ENCODE measurements at places on chromosomes 13 and 19.

DNA sequence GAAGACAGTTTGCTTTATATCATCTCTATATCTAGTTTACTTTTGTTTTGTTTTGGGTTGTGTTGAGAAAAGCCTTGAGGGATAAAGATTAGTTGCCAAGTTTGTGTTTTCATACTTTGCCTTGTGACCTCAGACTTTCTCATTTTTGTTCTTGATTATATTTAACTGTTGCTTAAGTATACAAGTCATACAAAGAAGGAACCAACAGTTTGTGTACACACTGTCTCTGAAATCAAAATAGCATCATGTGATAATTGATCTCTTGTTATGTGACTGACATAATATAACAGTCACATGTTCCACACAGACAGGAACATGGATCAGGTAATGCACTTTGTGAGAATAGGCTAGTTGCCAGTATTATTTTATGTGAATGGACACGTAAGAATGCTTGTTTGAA lies 70.8 kb downstream of the SHISA2 start:
- DNase-seq: no peak

DNA sequence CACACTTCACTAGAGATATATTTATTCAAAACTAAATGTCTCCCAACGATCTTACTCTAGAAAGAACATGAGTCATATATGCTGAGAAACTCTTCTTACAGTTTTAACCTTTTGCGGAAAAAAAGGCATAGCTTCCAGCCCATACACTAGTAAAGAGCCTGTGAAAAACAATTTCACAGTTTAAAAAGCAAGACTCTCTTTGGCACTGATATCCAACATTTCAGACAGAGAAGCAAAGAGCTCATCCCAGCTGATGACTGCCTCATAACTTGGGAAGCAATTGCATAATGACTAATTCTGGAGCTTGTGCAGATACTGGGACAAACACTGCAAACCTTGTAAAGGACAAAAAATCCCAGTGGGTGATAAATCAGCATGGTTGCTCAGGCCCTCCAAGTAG lies 88.0 kb downstream of the ENOX1 start:
- DNase-seq: no peak

GRCh38 chr13:78241278-78241919 lies 322.8 kb upstream of the EDNRB start:
- DNase-seq: peak; percentile 52

GRCh38 chr13:59651479-59651878 lies 512.2 kb downstream of the DIAPH3 start:
- DNase-seq: no peak

DNA sequence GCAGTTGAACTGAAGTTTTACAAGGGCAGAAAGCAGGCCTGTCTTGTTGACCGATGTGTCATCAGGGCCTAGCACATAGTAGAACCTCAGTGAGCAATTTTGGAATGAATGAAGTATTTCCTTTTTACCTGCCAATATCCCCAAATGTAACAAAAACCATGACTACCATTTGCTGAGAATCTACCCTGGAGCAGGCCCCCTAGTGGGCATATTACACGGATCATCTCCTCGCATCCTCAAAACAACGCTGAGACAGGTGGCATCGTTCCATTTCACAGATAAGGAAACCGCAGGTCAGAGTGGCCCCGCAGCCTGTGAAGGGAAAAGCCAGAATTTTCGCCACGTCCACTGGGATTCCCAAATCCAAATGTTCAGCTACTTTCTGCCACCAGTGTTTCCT lies 77.9 kb downstream of the CACNA1A start:
- DNase-seq: no peak

DNA sequence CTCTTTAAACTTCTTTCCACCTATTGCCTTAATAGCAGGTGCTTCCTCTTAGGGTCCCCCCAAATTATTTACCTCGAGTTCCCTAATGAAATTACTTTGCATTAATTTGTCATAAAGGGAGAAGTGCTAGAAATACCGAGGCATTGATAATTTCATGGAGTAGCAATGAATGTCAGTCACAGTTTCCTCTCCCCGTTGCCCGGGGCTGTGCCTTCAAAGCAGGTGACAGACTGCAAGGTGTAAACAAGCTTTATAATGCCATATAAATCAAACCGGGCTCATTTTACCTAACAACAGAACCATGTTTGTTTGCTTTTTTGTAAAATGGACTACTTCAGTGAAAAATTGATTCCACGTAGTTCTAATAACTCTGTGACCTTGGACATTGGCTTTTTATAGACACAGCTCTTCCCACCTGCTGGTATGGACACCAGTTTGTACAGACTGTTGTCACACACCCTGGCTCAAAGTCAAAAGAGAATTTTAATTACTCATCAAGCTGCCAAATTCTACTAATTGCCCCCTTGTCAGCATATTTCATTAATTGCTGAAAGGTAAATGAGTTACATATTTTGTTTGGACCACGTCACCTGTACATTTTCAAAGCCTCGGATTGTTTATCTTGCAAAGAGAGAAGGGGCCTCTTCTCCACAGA lies 171.1 kb downstream of the STK24 start:
- no peak for DNase-seq

DNA sequence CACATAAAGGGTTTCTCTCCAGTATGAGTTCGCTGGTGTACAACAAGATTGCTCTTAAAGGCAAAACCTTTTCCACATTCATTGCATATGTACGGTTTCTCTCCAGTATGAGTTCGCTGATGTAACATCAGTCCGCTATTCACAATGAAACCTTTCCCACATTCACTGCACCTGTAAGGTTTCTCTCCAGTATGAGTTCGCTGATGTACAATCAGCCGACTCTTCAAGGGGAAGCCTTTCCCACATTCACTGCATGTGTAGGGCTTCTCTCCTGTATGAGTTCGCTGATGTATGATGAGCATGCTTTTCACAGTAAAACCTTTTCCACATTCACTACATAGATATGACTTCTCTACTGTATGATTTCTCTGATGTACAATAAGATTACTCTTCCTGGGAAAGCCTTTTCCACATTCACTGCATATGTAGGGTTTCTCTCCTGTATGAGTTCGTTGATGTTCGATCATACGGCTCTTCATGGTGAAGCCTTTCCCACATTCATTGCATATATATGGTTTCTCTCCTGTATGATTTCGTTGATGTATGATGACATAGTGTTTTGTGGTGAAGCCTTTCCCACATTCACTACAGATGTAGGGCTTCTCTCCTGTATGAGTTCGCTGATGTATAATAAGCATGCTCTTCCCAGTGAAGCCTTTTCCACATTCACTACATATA lies 6.0 kb upstream of the ZNF614 start:
- no peak for DNase-seq

DNA sequence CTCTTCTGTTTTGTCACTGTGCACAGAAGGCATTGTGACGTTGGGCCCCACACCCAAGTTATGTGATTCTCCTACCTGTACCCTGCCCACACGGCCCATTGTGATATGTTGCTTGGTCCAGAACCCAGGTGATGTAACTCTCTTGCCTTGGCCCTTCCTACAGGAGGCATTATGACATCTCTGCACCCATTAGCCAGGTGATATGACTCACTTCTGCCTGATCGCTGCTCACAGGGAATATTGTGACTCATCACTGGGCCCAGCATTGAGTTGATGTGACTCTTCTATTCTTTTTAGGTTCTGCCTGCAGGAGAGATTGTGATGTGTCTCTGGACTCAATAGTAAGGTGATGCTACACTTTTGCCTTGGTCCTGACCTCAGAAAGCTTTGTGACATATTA lies 65.4 kb upstream of the ZNF91 start:
- no peak for DNase-seq

Data from NT2/D1 (cell line).